ENCODE measurements at places on chromosomes 12 and 14.

DNA sequence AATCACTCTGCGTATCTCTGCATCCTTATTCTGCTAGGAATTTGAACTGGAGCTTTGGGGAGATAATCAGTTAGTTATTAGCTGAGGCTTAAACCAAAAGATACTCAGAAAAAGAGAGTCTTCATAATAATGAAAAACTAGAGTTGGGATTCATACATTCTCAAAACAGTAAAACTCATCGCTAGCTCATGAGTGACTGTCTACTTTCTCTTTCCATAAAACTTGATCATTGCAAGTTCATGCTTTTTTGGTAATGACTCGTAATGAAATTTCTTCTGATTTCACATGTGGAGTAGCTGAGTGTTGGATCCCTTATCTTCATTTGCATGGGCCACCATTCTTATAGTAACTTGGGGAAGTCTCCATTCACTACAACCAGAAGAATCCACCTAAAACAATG is 397.7 kb downstream of the PDZRN4 start:
- no peak for DNase-seq

GRCh38 chr12:31017535-31017934 is 56.1 kb upstream of the DDX11 start:
- DNase-seq, result no peak

- DNase-seq, result no peak
Observed at GRCh38 chr12:67274186-67274585, 5.0 kb downstream of the CAND1 start.

GRCh38 chr12:129844662-129845220 is 59.1 kb downstream of the TMEM132D start:
- no peak for DNase-seq

GRCh38 chr14:62661818-62662217 is 383.4 kb downstream of the KCNH5 start:
- DNase-seq, result no peak

- no peak for DNase-seq
Observed at GRCh38 chr12:43882578-43883178, 46.8 kb downstream of the TMEM117 start.

DNA sequence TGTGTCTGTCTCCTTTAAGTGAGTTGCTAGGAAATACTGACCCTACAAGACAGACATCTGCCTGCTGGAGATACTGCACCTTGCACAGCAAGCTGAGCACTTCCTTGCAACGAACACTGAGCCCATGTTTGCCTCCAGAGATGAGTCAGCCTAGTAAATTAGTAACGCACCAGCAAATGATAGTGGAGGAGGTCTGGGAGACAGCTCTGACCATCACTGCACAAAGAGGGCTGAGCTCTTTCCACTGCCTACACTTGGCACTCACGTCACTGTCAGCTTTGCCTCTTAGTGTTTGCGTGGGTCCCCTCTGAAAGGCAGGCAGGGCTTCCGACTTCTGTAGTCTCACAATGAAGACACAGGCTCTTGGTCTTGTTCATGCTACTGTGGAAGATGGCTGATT is 109.0 kb downstream of the APAF1 start:
- no peak for DNase-seq

DNA sequence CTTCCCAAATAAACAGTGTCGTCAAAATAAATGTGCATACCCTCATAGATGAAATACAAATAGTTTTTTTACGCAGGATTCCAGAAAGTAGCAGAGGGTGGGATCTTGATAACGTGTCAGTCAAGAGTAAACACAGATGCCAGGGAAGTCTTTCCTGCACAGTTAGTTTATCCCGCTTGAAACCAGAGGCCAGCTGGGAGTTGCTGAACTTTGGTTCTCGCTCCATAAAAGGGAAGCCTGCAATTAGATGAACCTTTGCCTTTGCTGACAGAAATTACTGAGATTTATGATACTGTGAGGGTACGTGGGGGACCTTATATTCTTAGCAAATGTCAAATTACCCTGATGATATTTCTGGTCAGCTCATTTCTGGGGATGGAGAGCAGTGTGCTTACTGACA is 18.9 kb downstream of the FAR2 start:
- DNase-seq, result no peak

DNA sequence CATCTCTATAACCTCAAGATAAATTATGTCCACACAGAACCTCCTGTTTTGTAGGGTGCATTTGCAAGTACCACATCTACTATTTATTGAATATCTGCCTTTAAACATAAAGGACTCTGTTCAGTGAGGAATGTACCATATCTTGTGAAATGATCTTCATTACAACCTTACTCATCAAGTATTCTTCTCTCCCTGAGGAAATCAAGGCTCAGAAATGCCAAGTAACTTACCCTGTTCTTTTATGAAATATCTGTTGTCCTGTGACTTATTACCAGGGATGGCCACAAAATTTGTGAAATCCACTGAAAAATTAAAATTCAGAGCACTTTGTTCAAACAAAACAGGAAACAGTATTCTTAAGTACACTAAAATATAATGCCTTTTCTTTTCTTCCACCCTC is 366.7 kb downstream of the GALC start:
- no peak for DNase-seq

DNA sequence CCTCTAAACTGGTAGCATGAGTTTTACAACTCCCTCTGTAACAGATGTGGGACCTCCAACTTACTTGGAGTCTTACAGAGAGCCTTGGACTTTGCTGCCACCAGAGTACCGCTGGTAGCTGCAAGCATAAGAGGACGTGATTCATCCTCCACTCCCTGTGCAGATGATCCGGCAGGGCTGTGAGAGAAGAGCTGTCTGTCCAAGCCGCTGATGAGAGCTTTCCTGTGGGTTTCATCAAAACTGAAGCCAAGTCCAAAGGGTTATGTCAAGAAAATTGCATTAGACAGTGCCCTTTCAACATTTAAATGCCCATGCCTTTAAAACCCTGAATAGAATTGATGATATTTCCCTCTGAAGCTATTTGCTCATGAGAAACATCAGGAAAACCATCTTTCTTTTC is 85.8 kb downstream of the LLPH start:
- DNase-seq, result no peak

GRCh38 chr12:11719678-11720099 is 70.2 kb downstream of the ETV6 start:
- DNase-seq, result peak; percentile 57

DNA sequence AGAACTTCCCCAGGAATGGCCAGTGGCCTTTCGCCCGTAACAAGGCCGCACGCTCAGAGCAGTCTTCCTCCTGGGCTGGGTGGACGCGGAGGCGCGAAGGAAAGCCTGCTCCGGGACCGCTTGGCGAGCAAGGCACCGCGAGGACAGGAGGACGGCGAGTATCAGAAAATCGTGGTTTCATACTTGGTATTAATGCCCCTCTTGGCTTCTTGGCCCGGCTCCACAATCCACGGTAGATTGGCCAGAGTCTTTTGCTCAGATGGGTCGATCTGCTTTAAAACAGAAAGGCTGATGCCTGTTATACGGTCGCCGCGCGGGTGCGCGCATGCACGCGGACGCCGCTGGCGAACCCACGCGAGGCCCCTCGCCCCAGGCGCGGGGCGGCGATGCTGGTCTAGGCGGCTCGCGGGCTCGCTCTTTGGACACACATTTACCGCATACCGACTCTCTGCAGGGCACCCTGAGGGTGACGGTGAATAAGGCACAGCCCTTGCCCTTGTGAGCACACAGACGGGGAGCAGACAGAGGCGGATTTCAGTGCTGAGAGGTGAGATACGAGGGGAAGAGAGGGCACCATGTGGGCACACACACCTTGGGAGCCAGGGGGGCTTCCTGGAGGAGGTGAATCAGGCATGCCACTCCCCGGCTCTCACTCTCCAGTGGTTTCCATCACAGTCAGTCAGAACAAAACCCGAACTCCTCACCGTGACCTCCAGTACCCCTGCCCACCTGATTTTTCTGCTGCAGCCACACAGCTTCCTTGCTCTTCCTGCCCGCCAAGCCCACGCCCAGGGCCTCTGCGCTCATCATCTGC is 100.7 kb downstream of the APAF1 start:
- DNase-seq, result no peak

GRCh38 chr14:96975116-96975515 is 177.9 kb downstream of the VRK1 start:
- DNase-seq, result no peak

DNA sequence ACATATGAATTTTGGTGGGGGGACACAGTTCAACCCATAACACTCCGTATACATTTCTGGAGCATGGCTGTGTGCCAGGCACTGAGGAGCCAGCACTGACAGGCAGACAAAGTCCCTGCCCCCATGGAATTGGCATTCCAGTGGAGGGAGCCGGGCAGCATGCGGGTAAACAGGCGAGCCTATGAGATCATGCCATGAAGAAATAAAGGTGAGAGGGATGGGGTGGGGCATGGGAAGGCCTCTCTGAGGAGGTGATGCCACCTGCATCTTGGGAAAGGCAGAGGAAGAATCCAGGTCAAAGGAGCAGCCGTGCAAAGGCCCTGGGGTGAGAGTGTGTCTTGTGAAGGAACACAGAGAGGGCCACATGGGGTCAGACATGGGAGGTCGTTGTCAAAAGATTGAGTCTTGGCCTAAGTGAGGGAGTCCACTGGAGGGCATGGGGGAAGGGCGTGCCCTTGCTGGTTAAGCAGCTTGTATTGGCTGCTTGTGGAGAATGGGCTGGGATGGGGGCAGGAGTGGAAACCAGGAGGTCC is 3.6 kb downstream of the OTUB2 start:
- DNase-seq, result no peak

DNA sequence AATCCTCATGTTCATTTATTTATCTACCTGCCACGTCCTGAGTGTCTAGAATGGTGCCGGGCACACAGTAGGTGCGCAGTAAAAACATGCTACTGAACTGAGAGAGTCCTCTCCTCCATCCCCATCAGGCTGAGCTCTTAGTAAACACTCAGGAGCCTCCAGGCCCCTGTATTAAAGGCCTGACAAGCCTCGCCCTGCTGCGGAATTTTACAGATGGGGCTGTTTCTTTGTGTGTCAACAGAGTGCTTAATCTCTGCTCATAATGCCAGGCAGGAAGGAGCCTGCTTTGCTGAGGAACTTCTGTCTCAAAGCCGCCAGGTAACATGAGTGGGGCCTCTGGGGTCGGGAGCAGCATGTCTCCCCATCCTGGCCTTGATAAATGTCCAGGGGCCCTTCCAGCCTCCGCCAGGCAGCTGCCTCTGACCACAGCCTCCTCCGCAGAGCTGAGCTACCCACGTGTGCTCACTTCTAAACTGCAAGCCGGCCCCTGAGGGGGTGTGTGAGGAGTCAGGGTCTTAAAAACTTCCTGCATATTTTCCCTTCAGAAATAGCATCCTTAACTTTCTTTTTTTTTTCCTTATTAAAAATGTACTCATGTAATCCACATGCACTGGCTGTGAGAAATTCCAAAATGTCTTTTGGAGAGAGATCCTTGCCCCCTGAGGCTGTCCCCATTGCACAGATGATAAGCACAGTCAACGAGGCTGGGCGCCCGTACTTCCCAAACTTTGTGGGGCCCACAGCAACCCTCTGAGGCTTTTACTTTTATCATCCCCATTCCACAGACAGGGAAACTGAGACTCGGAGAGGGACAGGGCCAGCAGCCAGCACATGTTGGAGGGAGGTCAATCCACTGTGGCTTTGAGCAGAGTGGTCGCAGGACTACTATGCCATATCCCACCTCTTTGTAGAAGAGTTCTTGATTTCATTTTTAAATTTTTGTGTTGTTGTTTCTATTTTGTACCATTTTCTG is 116.0 kb upstream of the NCOR2 start:
- no peak for DNase-seq

- DNase-seq, result no peak
Observed at GRCh38 chr12:48292040-48292439, 58.7 kb downstream of the ZNF641 start.

DNA sequence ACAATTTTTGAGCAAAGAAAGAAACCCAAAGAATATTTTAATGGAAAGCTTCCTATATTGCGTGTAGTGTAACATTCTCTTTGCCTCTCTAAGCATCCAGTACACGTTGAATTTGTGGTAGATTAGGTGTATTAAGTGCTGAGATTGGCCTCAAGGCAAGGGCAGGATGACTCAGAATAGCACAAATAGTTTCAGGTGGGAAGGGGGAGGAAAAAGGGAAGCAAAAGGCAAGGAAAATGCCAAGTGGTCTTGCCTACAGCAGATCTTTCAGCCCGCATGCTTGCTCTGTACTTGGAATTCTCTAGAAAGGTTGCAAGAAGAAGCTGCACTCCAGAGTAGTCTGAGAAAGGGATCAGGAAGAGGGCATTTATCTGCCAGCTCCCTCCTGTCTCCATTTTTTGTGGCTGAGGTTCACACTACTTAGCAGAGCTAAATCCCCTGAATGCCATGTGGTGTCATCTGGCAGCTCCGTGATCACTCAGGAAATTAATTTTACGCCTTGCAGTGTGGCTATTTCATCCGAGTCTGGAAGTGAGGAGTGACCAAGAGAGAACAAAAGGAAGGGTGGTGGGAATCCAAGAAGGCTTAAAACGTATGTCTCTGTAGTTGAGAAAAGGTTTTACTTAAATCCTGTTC is 28.5 kb downstream of the CDKN1B start:
- DNase-seq, result no peak

- no peak for DNase-seq
Observed at GRCh38 chr12:127240249-127240929, 1026.6 kb upstream of the TMEM132C start.

- no peak for DNase-seq
Observed at GRCh38 chr14:91869556-91869955, 2.2 kb upstream of the TC2N start.

- DNase-seq, result no peak
Observed at GRCh38 chr12:116266168-116266601, 11.3 kb downstream of the MED13L start.

DNA sequence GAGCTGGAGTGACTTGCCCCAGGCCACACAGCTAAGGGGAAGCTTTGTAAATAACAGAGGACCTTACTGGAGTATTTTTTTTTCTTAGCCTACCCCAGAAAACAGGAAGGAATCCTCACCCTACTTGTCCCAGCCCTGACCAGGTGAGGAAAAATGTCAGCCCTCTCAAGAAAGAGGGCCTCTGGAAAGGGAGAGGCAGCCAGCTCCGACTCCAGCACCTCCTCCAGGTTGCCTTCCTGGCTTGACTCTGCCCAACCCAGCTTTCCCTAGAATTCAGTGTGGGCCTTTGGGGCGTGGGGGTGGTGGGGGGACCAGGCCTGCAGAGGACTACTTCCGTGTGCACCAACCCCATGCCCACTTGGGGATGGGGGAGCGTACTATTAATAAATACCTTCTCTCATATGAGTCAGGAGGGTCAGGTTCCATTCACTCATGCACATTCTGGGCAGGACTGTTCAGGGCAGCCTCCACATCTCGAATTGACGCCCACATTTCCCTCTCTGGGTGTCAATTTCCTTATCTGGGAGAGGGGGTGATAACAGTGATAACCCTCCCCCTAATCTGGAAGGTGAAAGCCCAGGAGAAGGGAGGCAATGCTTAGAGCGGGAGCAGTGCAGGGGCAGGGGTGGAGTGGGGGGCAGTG is 5.2 kb downstream of the RHOF start:
- DNase-seq, result no peak

DNA sequence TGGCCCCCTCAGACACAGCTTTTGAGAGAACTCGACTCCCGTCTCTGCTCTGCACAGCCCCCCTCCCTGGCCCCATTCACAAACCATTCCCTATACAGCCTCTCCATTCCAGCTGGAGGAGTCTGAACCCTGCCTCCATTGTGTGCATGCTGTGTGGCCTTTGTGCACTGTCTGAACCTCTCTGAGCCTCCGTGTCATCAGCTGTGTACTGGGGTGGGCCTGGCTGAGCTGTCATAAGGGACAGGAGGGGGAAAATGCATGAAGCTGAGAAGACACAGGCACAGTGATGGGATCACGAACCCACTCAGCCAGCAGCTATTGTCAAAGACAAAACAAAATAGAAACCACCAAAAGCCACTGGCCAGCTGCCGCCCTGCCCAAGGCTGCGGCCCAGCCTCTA is 130.8 kb downstream of the RFLNA start:
- no peak for DNase-seq
